ENCODE measurements at places on chromosomes 6 and 20.
A peak's percentile ranks its signal among the peaks of the same experiment; 100 is the strongest.

DNA sequence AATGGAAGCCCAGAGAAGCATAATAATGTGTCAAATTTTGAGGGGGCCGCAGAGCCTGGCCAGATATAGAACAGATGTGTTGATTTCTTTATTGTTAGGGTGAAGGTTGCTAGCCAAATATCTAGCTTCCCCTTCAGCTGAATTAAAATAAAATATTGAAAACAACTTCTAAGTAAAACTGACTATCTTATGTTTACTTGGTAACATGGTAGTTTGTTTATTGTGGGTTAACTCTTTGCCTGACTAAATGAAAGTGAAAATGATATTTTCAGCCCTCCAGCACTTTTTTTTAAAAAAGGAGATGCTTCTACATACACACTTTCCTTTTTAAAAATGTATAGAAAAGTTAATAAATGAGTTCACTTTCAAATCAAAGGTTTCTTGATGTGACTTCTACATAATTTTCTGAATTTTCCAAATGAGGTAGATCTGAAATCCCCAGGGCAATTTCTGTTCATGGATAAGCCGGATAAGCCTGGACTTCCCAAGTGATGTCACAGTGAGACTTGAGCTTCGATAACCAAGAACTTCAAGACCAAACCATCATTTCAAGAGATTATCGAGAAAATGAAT lies 172.1 kb upstream of the OLIG3 start:
- no peak for DNase-seq

DNA sequence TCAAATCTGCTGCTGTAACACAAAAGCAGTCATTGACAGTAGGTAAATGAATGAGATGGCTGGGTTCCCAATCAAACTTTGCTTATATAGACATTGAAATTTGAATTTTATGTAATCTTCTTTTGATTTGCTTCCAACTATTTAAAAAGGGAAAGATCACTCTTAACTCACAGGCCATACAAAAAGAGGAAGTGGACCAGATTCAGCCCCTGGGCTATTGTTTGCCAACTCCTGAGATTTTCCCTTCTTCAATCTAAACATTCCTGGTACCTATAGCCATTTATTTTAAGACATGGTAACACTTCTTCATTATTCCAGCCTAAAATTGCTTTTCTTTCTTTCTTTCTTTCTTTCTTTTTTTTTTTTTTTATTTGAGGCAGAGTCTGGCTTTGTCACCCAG lies 260.6 kb downstream of the TFAP2A start:
- no peak for DNase-seq

DNA sequence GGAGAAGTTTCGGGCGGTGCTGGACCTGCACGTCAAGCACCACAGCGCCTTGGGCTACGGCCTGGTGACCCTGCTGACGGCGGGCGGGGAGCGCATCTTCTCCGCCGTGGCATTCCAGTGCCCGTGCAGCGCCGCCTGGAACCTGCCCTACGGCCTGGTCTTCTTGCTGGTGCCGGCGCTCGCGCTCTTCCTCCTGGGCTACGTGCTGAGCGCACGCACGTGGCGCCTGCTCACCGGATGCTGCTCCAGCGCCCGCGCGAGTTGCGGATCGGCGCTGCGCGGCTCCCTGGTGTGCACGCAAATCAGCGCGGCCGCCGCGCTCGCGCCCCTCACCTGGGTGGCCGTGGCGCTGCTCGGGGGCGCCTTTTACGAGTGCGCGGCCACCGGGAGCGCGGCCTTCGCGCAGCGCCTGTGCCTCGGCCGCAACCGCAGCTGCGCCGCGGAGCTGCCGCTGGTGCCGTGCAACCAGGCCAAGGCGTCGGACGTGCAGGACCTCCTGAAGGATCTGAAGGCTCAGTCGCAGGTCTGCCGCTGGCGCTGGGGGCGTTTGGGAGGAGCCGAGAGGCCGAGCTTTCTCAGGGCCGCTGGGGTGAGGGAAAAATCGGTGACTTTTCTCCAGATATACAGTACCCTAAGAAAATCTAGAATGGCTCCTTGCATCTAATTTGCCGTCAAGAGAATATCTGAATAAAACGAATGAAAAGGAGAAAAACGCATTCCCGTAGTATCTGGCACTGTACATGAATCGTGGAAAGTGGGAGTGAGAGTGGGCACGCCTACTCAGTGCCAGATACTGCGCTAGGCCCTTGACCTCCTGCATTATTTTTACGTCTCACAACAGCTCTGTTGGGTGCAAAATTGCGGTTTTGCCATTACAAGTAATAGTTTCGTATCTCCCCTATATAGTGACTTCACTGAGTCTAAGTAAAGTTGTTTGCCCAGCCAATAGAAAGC lies 1.0 kb downstream of the CALHM6 start:
- no peak for DNase-seq

DNA sequence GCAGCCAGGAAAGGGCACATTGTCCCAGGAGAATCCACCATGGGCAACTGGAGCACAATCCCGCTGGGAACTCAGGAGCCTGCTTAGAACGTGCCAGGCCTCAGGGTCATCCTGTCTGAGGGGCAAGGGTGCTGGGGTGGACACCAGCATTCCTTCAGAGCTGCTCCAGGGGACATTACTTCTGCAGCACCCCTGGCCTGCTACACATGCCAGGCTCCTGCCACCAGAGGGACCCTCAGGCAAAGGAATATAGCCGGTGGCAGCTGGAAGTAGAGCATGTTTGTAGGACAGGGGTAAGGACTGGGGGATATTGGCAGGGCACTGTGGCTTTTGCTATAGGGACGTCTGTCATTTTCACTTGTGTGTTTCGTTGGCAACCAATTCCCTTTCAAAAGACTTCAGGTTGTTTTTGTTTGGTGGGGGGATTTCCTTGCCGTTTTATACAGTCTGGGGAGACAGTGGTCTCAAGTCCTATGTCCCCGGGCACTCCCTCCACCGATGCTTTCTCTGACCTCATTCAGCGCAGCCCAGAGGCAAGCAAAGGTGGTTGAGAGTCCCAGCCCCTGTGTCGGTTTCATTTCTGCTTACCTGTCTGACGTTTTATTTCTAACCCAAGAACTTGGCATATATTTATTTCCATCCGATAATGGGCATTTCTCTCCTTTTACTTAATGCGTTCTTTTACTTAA lies 130.8 kb downstream of the JPH2 start:
- no peak for DNase-seq

DNA sequence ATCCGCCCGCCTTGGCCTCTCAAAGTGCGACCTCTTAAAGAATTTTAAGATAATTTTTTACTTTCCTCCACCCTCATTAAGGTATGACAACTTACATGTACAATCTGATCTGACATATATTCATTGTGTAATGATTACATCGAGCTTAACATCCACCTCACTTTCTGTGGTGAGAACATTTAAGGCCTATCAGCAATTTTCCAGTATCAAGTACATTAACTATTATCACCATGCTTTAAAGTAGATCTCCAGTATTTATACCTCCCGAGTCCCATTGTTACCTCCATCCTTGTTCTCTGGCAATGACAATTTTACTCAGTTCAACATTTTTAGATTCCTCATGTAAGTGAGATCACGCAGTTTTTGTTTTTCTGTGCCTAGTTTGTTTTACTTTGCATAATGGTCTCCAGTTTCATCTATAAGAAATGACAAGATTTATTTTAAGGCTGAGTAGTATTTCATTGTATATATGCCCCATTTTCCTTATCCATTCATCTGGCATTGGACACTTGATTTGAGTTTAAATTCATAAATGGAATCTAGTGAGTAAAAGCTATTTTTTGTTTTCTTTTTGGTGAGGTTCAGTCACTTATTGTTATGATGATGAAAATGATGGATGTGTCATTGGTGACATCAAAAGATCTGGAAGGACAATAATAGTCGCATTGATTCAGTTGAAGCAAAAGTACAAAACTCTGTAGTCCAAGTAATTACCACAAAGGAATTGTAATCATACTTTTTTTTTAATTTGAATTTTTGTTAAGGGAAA lies 87.0 kb downstream of the OR2B2 start:
- DNase-seq, result no peak

- no peak for DNase-seq
Measured at GRCh38 chr6:144844596-144844995, 559.5 kb downstream of the UTRN start.

DNA sequence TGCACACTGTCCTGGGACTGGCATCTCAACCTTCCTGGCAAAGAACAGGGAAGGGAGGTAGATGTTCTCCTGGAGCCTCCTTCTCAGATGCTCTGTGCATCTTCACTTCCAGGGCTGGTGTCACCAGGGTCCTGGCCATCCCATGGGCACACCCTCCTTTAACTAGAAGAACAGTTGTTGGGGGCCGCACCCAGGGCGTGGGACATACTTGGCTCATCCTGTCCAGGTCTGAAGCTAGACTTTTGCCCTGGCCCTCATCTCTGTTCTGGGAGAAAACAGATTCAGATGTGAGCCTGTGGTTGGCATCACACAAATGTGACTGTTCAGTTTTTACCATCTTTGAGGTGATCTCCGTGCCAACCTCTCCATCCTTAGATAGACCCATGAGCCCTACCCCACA lies 41.6 kb downstream of the FOXC1 start:
- no peak for DNase-seq

DNA sequence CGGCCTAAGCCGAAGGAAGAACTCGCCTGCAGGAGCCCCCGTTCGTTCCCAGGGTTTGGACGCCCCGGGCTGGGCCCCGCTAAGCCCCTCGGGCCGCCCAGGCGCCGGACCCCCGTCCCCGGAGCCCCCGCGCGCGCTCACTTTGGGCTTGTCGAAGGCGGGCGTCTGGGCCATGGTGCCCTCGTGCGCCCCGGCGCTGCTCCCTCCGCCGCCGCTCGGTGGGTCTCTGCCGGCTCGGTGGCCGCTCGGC lies 140 bp downstream of the ADA start:
- no peak for DNase-seq

DNA sequence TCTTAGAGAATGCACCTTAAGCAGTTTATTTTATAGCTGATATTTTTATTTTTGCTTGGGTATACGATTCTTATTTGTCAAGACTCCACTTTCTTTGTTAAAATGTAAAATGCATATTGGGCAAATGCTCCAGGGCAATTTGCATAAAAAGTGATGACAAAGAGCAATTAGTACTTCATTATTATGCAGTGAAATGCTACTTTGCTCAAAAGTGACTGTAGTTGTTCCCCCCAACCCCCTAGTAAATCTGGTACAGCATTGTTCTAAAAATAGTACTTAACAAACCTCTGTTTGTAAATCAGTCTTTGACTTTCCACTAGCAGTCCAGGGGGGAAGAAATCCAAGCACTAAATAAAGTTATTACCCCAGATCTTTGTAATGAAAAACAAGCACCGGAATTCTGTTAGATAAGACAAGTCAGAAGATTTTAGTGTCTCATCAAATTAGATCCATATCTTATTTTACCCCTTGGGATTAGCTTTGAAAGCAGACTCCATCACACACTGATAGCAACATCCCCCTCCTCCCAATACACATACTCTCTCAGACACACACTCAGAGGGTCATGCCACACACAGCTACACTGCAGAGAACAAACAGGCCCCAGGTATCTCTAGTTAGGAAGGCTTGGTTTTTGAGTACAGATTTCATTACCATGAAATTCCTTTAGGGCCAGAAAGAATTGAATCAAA lies 32.9 kb upstream of the BACH2 start:
- no peak for DNase-seq

DNA sequence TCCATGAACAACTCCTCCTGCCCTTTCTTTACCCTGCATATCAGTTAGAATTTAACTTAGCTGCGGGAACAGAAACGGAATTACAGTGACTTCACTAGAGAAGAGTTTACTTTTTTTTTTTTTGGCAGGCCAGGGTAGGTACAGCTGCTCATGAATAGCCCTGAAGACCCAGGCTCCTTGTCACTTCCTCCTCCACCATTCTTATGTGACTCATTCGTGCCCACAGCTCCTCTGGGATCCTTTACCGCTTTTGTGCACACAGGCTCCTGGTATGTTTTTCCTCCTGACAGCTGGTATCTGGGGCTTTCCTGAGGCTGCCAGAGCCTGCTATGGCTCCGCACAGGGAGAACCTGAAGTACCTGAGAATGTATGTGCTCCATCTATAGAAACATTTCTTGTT lies 3.9 kb upstream of the KCNS1 start:
- no peak for DNase-seq

- DNase-seq, result no peak
Measured at GRCh38 chr6:56992036-56992435, 37.1 kb downstream of the BEND6 start.

DNA sequence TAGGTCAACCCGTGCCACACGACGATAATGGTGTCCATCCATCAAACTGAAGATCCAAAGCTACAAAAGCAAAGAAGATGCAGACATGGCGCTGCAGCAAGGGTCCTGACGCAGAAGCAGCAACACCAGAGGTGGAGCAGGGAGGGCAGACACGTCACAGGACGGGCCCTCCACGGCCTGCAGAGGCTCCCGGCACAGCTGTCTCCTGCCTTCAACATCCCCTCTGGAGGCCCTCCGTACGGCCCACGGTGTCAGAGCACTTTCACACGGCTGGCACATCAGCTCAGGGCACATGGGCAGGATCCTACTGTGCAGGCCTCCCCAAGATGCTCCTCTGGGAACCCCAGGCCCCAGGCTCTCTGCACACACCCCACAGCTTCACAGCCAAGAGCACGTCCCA lies 37.6 kb downstream of the WDR27 start:
- no peak for DNase-seq

DNA sequence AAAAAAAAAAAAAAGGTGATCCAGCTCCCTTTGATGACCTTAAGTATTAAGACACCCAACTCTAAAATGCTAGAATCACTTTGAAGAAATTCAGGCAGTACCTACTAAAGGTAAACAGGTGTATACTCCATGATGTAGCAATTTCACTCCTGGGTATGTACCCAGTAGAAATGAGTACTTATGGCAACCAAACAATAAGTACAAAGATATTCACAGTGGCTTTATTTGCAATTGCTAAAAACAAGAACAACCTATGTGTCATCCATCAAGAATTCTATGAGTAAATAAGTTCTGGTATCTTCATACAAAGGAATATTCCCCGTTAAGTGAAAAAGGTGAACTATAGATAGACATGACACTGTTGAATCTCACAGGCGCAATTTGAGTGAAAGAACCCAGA lies 29.4 kb downstream of the MDGA1 start:
- no peak for DNase-seq

DNA sequence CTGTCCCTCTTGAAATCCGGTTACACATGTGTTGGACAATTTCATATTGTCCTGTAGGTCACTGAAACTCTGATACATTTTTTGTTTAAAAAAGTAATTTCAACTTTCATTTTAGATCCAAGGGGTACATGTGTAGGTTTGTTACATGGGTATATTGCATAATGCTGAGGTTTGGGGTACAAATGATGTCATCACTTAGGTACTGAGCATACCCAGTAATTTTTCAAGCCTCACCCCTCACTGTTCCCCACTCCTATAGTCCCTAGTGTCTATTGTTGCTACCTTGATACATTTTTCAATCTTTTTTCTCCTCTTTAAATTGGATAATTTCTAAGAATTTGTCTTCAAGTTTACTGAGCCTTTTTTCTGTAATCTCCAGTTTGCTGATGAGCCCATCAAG lies 483.0 kb downstream of the DHX35 start:
- DNase-seq, result no peak

GRCh38 chr20:35947907-35948306 lies 6.4 kb downstream of the SCAND1 start:
- DNase-seq, result peak; percentile 14

GRCh38 chr20:24494460-24494920 lies 25.1 kb downstream of the SYNDIG1 start:
- DNase-seq, result no peak

All from thoracic aorta (tissue), 2 donors.